ENCODE measurements at places on chromosomes 7 and 10.

GRCh38 chr7:92279396-92280031, 33.7 kb downstream of the ANKIB1 start:
- no peak for DNase-seq

GRCh38 chr10:69869291-69869961, 67.7 kb downstream of the COL13A1 start:
- DNase-seq: no peak

DNA sequence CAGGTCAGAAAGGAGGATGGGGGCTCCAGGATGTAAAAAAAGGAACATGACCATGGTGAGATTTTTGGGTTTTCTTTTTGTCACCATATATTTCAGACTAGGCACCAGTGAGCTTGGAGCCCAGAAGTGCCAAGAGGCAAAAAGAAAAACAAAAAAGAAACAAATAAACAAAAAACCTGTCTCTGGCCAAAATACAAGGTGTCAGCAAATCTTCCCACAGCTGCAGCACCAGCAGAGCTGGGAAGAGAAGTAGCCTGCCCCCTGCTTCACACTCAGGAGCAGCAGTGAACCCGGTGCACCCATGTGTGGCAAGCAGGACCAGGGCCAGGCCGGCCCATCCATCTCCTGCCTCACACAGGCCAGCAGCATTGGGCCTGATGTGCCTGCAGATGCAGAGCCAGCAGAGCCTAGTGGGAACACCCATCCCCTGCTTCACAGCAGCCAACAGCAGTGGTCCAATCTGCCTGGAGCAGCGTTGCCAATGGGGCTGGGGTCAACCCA, 34.7 kb upstream of the C10orf71 start:
- no peak for DNase-seq

DNA sequence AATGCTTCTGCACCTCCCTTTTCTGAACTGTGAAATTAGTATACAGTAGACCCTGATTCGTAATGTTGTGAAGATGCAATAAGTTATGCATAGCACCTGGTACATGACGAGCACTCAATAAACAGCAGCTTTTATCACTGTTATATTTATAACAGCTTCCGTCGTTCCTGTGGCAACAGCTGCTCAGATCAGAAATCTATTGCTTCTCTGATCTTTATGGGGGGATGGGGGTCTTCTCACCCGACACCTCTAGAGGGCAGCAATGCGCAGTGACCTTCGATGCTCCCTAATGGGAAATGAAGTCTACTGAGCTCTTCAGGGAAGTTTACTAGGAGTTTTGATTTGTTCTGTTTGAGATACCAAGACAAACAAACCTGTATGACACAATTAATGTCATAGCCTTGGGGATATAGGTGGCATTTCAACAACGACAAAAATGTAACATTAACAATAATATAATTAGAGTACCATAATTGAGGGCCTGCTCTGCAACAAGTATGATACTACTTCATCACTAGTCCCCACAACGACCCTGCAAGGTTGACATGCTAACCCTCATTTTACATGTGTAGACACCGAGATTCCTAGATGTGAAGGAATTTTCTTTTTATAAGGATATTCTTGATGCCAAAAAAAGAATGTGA, 289.6 kb downstream of the SFMBT2 start:
- DNase-seq: peak; percentile 83

DNA sequence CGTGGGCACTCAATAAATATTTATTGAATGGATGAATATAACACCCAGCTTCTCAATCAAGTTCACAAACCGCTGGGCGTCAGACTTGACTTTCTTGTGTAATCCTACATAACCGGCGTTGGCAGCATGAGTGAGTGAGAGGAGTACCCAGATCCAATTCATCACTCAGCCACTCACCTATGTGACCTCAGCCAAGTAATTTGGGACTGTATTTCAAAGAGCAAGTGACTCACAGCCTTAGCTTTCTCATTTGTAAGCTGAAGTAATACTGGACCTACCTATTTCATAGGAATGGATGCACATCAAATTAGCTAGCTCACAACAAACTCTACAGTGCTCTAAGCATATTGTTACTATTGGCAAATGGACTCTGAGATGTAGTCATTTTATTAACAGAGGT, 53.8 kb upstream of the FAM204A start:
- no peak for DNase-seq

- DNase-seq: no peak
Measured at GRCh38 chr10:77763453-77764430, 126.1 kb upstream of the KCNMA1 start.

GRCh38 chr7:53358269-53358668, 322.8 kb downstream of the POM121L12 start:
- no peak for DNase-seq

GRCh38 chr7:143374561-143374960, 6.6 kb upstream of the ZYX start:
- DNase-seq: no peak

GRCh38 chr10:17984056-17984455, 32.3 kb downstream of the SLC39A12 start:
- no peak for DNase-seq

GRCh38 chr7:142796001-142796500, 25.3 kb downstream of the PRSS2 start:
- DNase-seq: no peak
